HTR-8/SVneo (cell line): ENCODE measurements at places on chromosomes 5 and 9.

DNA sequence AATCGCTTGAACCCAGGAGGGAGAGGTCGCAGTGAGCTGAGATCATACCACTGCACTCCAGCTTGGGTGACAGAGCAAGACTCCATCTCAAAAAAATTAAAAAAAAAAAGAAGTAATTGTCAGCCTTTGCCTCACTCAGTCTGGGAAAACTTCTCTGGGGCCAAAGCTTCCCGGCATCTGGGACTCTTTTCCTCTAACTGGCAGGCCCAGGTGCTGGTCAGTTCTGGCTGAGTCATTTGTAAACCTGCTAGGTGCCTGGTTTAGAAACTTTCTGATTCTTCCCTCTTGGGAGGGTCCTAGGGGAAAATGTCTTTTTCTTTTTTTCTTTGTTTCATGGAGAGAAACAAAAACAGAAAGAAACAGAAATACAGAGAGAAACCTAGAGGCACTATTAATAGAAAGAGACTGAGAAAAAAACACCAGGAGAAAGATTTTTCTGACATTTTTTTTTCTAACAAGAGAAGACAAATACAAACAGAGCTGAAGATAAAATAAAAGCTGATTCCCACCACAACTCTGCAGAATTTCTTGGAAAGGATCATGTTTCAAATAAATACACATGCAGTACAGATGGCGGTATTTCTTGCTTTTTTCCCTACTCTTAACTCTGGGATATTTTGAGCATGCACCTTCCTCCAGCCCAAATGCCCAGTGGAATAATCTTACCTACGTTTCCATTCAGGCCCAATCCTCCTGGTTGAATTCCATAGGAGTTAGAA lies 22.1 kb upstream of the UBAP2 start:
- no peak for DNase-seq

- no peak for DNase-seq
Measured at GRCh38 chr5:127235136-127235535, 55.5 kb upstream of the MEGF10 start.

GRCh38 chr5:97297063-97297703 lies 114.1 kb upstream of the RIOK2 start:
- DNase-seq, result peak; percentile 33

- peak; percentile 18 for DNase-seq
Measured at GRCh38 chr9:100352201-100352726, 478 bp downstream of the TEX10 start.

DNA sequence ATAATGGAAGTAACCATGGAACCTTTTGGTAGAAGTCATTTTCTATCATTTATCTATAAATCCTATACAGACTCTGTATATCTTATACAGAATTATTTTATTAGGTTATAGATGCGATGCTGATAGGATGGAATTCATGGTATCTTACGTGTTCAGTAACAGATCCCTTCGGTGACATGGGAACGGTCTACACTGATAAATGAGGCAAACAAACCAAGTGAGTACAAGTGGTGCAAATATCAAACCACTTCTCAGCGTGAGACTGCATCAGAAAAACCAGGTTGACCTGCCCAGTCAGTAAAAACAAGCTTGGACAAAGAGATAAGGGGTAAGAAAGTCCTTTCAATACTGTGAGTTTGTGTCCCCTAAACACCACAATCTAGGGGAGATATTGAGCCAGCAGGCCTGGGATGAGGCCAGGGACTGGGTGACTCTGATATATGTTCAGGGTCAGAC lies 215.5 kb downstream of the GAPVD1 start:
- no peak for DNase-seq

GRCh38 chr5:73672132-73672531 lies 46.1 kb downstream of the ARHGEF28 start:
- DNase-seq, result no peak
